ENCODE measurements at places on chromosomes 16 and 17.

GRCh38 chr17:30219833-30220232 is 15.7 kb downstream of the SLC6A4 start:
- no peak for DNase-seq

DNA sequence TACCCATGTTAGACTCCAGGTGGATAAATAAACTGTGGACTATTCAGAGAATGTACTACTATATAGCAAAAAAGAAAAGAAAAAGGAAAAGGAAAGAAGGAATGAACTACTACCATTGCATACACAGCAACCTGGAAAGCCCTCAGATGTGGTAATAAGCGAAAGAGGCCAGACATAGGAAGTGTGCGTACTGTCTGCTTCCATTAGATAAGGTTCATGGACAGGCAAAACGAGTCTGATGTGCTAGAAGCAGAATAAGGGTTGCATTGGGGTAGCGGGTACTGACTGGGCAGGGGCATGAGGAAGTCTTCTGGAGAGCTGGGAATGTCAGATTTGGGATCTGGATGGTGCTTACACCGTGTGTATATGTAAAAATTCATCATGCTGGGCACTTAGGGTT is 21.8 kb downstream of the CLEC16A start:
- no peak for DNase-seq

- DNase-seq = no peak
Observed at GRCh38 chr16:15855704-15856003, 1.2 kb downstream of the MYH11 start.

GRCh38 chr16:69851491-69852240 is 89.5 kb downstream of the WWP2 start:
- no peak for DNase-seq

- no peak for DNase-seq
Observed at GRCh38 chr16:75929046-75929445, 202.8 kb upstream of the CPHXL start.

GRCh38 chr16:80341263-80341662 is 199.5 kb upstream of the DYNLRB2 start:
- DNase-seq = no peak

- DNase-seq = no peak
Observed at GRCh38 chr17:21172846-21173245, 41.1 kb downstream of the TMEM11 start.

- peak; percentile 3 for DNase-seq
Observed at GRCh38 chr17:76791053-76791980, 53.4 kb downstream of the MFSD11 start.

GRCh38 chr17:67484261-67484660 is 107.2 kb downstream of the PITPNC1 start:
- DNase-seq = no peak

GRCh38 chr17:32769846-32770245 is 107.1 kb downstream of the MYO1D start:
- DNase-seq = no peak

- DNase-seq = peak; percentile 33
Observed at GRCh38 chr17:21213638-21214014, 335 bp downstream of the TMEM11 start.

GRCh38 chr17:35129154-35129972 is 7.9 kb downstream of the FNDC8 start:
- no peak for DNase-seq

DNA sequence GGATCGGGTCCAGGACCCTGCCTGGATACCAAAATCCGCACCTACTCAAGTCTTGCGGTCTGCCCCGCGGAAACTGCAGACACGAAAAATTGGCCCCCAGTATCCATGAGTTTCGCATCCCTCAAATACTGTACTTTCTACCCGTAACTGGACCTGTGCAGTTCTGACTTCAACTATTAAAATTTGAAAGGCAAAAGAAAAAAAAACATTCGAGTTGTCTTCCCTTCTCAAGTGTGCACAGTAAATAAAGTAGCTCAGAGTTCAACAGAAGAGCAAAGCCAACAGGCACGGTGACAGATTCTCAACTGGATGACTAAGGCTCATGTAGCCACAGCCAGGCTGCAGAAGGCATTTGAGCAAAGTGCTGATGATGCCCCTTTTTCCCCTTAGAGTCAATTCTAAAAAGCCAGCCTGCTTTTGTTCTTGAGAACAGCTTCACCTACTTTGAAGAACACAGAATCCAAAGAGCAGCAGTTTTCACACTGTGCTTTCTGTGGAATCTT is 32.5 kb downstream of the MARF1 start:
- no peak for DNase-seq

- DNase-seq = no peak
Observed at GRCh38 chr17:75475144-75475835, 18.9 kb downstream of the TMEM94 start.

DNA sequence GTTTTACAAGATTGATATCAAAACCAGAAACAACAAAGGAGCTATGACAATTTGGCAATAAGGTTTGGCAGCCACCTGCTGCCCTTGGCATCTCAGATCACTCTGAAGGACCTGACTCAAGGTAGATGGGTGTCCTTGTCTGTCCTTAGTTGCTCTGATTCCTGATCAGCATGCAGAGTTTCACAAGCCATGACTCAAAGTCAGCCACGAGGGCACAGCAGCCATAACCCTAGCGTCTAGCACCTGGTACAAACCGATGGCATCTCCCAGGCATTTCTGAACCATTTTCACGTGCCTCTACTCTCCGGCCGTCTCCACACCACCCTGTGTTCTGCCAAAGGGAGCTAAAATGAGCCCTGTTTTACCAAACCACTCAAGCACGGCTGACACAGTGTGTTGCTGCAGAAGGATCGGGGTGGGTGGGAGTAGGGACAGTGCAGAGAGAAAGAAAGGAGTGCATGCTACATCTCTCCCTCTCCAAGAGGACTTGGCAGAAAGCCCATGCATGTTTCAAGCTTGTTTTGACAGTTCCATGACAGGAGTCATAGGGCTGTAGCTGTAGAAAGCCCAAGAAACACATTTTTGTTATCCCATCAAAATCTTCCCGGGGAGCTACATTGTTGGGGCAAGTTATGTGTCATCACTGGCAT is 297.3 kb downstream of the ABCC12 start:
- DNase-seq = no peak

DNA sequence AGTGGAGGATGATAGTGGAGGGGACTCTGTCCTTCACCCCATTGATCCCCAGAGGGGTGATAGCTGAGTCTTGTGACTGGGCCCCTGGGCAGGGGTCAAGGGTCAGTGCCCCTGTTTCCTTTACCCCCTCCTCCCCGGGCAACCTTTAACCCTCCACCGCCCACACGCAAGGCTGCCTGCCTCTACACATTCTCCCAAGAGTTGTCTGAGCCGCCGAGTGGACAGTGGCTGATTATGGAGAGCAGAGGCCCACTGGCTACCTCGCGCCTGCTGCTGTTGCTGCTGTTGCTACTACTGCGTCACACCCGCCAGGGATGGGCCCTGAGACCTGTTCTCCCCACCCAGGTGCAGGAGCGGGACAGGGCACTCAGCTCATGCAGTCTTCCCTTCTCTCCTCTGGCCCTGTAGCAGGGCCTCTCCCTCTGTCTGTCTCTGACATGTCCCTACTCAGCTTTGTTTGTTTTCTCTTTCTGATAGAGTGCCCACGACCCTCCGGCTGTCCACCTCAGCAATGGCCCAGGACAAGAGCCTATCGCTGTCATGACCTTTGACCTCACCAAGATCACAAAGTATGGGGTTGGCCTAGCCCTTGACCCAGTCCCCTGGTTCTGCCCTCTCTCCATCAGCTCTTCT is at the start of gene SHBG:
TSS of gene SHBG (plus strand) at position 197 of the 633 bp plus-strand sequence. CDS start at position 235, 38 bp downstream.
- DNase-seq = no peak

DNA sequence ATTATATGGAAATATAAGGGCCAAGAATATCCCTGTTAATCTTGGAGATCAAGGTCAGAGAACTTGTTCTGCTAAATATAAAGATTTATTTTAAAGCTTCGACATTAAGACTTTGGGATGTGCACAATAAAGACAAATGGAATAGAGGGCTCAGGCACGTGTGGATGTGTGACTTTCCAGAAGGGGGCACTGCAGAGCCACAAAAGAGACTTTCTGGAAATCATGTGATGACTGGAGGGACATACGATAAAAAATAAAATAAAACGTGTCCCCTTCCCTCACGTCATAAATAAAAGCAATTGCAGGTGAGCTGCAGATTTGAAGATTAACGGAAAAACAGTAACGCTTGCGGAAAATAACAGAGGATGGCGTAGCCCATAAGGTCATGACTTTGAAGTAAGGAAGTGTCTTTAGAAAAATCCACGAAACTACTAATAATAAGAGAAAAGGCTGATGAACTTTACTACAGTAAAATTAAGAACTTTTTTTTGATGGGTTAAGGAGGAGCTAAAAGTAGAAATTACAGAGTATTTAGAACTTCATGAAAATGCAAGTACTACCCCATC is 9.4 kb upstream of the ENGASE start:
- DNase-seq = peak; percentile 52

DNA sequence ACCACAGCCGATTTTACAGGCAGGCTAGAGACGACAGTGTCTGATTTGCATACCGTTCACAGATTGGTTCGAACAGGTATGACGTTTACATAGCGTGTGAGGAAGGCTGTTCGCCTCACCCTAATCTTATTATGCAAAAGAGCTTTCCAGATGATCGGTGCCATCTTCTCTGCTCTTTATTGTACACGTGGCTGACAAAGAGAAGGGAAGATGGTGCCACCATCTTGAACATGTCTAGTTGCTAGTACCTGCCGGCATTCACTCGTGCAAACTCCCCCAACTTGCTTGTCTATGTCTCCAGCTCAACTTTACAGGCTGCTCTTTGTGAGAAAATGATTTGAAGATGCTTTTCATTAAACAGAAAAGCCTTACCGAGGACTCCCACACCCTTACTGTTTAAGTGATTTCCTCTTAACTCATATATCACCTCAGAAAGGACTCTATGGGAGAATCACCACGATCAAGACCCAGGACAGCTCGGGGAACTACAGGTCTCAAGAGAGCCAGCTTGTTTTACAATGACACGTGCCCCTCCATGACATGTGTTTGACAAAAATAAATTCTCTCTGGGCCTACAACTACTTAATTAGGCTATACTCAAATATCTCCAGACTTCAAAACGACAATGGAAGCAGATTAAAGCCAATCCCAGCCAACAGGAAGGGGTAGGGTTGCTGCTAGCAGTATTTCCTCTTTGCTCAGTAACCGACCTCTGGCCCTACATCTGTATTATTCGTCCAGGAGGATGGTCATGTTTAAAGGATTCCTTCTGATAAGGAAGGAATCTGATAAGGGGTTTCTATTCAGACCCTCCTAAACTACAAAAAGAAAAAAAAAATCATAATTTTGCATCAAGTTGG is 480.6 kb downstream of the TMEM114 start:
- DNase-seq = no peak

- no peak for DNase-seq
Observed at GRCh38 chr16:66390346-66391108, 24.0 kb downstream of the CDH5 start.

DNA sequence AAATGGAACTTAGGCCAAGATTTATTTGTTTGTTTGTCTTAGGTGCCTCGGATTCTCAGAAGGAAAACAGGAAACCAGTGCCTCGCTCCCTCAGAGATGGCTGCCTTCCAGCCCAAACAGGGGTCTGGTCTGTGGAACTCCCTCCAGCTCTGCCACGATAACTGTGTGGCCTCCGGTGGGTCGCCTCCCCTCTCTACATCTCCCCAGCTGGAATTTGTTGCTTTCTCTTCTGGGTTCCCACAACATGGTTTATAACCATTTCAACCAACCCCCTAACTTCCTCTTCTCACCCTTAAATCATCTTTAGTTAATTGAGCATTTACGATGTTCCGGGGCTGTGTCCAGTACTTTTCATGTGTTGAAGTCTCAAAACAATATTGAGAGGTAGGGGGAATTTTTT is 30.9 kb upstream of the PLLP start:
- DNase-seq = no peak

DNA sequence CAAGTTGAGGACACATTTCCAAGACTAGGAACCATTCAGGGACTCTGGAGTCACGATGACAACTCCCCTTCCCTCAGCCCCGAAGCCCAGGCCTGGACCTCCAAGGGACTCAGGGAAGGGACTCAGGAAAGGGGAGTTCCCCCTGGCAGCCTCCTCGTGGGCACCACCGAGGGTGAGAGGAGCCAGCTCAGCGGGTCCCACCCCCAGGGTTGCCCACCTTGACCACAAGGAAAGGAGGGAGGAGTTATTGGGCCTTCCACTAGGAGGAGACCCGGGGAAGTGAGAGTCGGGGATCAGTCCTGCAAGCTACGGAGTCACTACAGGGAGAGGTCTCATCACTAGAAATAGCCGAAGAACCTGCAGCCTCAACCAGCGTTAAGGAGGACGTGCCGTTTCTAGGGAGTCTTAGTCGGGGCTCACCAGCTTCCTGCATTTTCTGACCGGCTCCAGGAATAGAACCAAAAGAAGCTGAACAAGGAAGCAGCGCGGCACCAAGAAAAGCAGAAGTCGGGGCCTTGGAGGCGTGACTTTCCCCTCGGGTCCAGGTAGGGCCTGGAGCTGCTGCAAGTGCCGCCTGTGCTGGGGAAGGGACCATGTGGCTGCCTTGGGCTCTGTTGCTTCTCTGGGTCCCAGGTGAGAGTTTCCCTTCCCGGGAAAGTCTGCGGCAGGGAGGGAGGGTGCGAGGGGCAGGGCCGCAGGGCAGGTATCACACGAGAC is at the start of gene CD300A:
TSS of gene CD300A (plus strand) at position 524 of the 717 bp plus-strand sequence. CDS start at position 594, 70 bp downstream.
- DNase-seq = peak; percentile 51

DNA sequence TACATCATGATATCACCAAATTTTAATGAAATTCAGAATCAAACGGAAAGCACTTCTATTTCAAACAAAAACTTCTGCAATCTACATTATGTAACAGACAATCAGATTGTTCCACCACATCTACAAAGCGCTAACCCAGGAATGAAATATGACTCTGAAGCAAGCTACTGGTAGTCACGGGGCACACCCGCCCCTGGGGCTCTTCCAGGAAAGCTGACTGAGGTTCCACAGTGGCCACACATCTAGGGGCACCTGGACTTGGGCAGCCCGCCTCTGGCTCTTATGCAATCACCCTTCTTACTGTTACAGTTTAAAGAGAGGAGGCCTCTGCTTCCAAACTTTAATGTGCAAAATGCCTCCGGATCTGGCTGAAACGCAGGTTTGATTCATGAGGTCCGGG is 27.5 kb downstream of the ZCCHC14 start:
- DNase-seq = peak; percentile 58

- peak; percentile 81 for DNase-seq
Observed at GRCh38 chr17:5418858-5419355, 555 bp downstream of the NUP88 start.

DNA sequence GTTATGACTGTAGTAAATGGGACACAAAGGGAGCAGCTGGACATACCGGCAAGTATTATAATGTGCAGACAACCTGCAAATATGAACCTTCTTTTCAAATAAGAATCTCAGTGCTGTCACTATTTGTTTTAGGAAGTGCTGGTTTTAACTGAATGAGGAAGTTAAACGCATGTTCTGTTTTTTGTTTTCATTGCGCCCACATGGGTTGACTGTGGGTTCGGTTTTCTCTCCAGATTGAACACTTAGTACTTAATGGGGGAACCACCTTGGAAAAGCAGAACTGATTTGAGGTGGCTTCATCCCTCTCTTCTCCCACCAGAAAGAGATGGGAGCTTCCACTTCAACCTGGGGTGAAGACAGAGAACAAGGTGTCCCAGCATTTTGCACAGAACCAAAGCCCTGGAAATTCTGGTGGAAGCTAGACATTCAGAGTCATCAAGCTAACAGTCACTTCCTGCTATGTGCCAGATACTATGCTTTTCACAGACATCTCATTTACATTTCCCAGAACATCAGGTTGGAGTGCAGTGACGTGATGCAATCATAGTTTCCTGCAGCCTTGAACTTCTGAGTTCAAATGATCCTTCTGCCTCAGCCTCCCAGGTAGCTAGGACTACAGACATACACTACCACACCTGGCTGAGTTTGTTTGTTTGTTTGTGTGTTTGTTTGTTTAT is 149.8 kb downstream of the CDH13 start:
- no peak for DNase-seq

Data from CD4-positive, alpha-beta T cell treated with Interferon gamma for 1 hour (primary cell).